ENCODE measurements at places on chromosomes 3 and 15. TPM values are rescaled to one million over a fixed set of nuclear protein-coding genes. Genes with fewer than 3 reads are reported as not detected.

- DNase-seq = no peak
These were observed 850.0 kb downstream of the EPHA3 start for GRCh38 chr3:89957451-89957850.

The CELF6 gene
- 1.4 TPM for polyA plus RNA-seq

DNA sequence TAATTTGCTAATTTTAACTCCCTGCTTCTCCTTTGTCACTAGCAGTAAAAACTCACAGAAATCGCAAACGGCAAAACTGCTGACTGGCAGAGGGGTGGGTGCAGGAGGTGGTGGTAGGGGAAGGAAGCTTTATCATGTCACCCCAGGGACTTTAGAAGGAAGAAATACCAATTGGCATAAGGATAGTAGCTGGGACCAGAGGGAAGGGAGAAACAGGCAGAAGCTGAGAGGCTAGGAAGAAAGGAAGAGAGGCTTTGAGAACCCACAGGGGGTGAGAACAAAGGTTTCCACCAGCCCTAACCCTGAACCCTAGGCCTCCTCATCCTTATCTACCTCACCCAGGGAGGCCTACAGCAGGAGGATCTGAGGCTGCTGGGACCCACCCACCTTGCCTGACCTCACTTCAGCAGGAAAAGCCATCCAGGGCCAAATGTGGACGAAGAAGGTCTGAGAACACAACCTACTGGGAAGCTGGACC lies 10.7 kb downstream of the ITGB5 start:
- no peak for DNase-seq

DNA sequence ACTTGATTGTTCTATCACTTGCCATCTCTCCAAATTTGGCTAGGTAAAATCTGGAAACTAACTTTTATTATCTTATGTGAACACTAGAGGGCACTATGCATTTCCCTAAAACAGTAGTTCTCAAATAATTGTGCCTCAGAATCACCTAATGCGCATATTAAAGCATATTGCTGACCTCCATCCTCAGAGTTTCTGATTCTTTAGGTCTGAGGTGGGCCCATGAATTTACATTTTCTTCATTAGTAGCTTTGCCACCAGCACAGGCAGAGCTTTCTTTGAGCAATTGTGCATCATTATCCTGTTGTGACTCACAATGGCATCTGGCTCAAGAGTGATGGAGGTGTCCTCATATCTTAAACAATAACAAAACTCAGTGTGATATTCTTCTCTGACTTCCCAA lies 17.5 kb upstream of the BCHE start:
- no peak for DNase-seq

The ITIH4 gene
- polyA plus RNA-seq = 1.5 TPM

- no peak for DNase-seq
These were observed 17.5 kb downstream of the SENP8 start for GRCh38 chr15:72135719-72136118.

GRCh38 chr3:21705769-21706168 lies 45.2 kb downstream of the ZNF385D start:
- peak; percentile 56 for DNase-seq

DNA sequence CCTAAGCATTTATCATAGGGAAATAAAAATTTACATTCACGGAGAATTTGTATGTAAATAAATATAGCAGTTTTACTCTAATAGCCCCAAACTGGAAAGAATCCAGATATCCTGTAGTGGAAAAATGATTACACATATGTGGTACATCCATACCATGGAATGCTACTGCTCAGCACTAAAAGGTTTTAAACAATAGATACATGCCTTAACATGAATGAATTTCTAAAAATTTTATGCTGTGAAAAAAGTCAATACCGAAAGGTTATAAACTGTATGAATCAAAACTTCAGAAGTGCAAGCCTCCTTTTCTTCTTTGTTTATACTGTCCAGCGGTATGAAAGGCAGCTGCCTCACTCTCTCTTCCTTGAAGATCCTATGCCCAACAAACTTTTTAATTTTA lies 37.5 kb upstream of the MCTP2 start:
- DNase-seq = no peak

- no peak for DNase-seq
These were observed 200.5 kb downstream of the AKAP13 start for GRCh38 chr15:85580879-85581278.

DNA sequence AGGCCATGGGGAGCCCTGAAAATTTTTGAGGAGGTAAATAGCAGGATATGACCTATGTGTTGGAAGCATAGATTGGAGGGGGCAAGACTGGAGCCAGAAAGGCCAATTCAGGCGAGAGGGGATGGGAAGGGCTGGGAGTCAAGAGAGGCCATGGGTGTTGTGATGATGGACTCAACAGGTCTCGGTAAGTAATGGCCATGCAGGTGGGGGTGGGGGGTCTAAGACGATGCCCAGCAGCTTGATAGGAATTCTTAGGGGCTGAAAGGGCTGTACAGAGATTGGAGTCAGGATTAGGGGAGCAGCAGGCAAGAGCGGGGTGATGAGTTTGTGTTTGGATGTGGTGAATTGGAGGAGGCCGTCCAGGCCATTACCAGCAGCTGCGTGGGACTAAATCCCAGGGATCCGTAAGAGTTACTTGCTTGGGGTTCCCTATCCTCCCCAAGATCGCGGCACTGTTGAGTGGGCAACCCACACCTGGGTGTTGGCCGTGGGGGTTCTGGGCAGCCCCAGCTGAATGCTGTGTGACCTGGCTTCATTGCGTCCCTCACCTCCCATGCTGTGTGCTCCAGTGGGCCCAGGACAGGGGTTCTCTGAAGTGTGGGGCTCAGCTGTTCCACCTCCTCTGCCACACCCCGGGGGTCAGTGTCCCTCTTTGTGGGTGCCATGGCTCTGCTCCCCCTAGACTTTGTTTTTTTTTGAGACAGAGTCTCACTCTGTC lies 41.8 kb upstream of the CHRNB4 start:
- DNase-seq = no peak

The HAUS2 gene
- 9.1 TPM for polyA plus RNA-seq

DNA sequence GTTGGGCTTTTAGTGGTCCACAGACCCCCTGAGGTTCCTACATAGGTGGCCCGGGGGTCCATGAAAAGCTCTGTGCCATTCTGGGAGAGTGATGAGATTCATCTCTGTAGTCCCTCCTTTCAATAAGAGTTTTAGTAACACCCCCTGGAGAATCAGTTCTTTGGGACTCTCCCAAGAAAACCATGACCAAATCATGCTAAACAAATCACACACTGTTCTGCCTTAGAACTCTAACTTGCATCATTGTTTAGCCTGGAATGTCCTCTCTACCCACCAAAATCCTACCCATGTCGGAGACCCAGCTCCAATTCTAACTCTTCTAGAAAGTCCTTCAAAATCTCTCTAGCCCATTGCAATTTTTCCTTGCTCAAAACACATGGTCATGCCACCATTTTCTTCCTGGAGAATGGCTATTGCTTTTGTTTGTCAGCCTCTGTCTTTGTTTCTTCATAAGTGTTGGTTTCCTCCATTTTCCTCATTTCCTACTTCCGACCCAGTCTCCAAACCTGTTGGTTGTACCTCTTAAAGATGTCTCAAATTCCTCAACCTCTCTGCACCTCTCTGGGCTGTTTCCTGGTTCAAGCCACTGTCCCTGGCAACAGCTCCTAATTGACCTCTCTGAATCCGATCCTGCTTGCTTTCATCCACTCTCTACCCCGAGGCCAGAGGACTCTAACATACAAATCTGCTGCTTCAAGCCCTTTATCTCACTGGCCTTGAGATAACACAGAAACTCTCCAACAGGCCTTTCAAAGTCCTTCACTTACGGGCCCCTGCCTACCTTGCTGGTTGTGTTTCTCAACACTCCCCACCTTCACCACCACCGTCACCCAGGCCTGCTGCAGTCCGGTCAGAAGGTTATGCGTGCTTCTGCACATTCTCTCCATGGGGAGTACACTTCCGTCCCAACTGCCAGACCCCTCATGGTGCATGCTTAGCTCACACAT lies 23.7 kb downstream of the CYP19A1 start:
- no peak for DNase-seq

- no peak for DNase-seq
These were observed 326.3 kb downstream of the UACA start for GRCh38 chr15:70437089-70437488.

DNA sequence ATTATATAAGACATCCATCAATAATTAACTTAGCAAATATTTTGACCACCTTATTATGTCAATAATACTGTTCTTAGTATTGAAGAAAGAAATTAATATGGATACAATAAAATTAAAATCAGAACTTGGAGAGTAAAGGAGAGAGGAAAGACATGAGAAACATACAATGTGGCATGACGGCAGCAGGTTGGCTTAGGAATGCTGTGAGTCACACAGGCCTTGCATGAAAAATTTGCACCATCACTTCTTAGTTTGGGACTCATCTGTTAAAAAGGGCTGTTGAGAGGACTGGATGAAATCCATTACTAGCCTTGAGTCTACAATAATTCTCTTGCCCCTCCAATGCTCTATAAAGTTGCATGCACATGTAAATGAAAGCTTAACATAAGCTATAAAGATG lies 880.8 kb downstream of the ROBO1 start:
- no peak for DNase-seq

DNA sequence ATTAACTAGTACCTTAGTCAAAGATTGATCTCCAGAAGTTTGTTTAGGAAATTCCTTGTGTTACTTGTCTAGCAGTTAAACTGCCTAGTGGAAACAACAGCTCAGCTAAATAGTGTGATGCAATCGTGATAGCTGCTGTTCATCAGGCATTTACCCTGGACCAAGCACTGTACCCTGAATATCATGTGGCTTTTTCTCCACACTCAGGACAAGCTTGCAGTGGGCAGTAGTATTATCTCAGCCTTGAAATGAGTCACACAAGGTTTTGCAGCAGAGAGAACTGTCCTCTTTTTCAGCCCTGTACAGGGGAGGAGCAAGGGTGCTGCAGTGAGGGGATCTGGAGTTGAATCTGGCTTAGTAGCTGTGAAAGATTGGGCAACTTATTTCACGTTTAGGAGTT lies 208.4 kb downstream of the TP63 start:
- no peak for DNase-seq

DNA sequence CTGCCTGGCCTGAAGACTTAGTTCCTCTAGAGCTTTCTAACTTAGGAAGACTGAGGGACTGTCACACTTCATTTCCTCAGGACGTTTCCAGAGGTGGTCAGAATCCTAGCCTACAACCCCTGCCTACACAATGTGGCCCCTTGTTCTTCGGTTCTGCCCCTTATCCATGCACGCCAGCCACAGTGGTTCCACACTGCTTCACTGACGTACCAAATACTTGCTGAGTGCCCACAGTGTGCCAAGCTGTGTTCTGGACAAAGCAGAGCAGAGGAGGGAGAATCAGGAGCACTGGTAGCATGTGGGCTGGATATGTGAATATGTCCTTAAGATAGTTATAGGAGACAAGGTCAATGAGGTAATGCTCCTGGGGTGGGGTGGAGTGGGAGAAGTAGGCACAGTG lies 70.5 kb upstream of the SAMMSON start:
- no peak for DNase-seq

- no peak for DNase-seq
These were observed 15.3 kb downstream of the EXOSC7 start for GRCh38 chr3:44991326-44991725.

DNA sequence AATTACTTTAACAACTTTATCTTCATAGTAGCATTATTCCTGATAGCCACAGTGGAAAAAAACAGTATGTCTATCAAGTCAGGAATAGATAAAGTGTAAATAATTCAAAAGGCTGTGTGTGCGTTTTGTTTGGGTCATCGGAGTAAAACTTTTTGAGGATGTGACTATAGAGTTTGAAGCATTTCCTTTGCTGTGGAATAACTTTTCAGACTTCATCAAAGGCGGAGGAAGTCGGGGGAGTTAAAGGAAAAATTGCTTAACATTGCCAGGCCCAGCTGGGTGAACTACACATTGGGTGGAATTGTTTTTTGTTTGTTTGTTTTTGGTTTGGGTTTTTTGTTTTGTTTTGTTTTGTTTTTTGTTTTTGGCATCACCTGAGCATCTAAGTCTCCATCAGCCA lies 70.4 kb upstream of the CRTC3 start:
- DNase-seq = peak; percentile 51

The CCR8 gene
- polyA plus RNA-seq = not detected

The CD200 gene
- 1.3 TPM for polyA plus RNA-seq

The LSMEM2 gene
- polyA plus RNA-seq = 1.9 TPM

DNA sequence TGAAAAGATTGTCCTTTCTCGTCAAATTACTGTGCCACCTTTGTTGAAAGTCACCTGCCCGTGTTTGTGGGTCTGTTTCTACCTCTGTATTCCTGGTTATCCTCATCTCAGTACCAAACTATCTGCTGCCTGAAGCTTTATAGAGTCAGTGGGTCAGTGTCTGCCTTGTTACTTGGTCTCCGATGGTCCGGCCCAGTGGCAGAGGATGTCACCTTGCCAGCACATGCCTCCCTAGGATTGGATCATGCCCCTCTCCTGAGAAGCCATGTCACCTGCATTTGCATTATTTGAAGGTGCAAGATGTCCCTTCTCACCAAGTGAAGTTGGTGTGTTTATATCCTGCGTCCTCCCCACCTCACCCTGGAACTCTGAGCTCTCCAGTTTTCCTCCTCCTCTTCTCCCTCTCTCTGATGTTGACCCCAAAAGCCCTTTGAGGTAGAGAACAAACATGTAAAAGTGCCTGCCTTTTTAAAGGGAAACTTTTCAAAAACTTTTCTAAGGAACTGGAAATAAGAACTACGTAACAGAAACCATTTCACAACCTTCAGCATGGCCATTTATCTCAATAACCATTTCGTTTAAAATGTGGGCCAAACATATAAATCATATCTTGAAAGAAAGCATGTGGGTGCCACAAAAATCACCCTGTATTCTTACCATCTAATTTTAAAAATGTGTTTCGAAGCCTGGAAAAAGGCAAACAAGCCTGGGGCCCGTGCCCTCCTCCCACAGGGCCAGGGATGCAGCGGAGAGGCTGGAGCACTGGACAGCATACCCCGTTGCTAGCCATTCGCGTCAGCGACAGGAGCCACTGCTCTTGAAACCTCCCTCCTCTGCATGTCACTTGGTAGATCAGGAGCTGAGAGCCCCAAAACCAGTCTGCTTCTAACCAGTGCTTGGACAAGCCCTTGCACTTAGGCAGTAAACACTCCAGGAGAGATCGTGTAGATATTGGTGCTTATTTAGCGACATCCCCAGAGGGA lies 102.1 kb downstream of the VGLL4 start:
- no peak for DNase-seq

- peak; percentile 78 for DNase-seq
These were observed 4.5 kb upstream of the GATA2 start for GRCh38 chr3:128497305-128498126.

GRCh38 chr15:74336061-74337005 lies 31.1 kb downstream of the CYP11A1 start:
- no peak for DNase-seq

The PLCL2 gene
- 12.8 TPM for polyA plus RNA-seq

The CCR2 gene
- polyA plus RNA-seq = 0.15 TPM

- no peak for DNase-seq
These were observed 464.3 kb upstream of the THRB start for GRCh38 chr3:24958910-24959447.

DNA sequence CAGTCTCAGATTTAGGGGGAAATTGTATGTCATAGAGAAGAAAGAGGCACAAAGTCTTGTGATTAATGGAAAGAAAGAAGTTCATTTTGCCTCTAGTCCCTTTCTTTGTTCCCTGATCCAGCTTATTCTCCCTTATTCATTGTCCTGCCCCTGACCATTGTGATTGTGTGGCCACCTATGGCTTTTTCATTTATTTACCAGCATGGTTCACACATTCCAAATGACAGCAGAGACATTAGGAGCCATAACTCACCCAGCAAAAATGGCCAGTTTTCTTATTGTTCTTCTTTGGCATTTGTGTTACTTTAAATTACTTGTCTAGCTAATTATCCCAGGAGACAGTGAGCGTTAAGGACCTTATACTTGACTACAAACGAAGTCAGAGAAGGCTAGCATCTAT lies 36.3 kb upstream of the SGO1 start:
- DNase-seq = no peak

Measured in heart right ventricle (tissue), 16 donors.